ENCODE measurements at places on chromosomes 16 and 17. TPM values are rescaled to one million over a fixed set of nuclear protein-coding genes. Genes with fewer than 3 reads are reported as not detected.

The ADAD2 gene
- total RNA-seq: not detected

The DNAAF8 gene
- total RNA-seq: 0.39 TPM

The PYDC1 gene
- total RNA-seq: not detected

- no peak for DNase-seq
Observed at GRCh38 chr16:87311387-87311786, 5.8 kb downstream of the C16orf95 start.

The DNASE1L2 gene
- 4.1 TPM for total RNA-seq

The C16orf92 gene
- total RNA-seq: not detected

The AGRP gene
- not detected for total RNA-seq

The PRR11 gene
- 91.9 TPM for total RNA-seq

The WNT9B gene
- total RNA-seq: not detected

DNA sequence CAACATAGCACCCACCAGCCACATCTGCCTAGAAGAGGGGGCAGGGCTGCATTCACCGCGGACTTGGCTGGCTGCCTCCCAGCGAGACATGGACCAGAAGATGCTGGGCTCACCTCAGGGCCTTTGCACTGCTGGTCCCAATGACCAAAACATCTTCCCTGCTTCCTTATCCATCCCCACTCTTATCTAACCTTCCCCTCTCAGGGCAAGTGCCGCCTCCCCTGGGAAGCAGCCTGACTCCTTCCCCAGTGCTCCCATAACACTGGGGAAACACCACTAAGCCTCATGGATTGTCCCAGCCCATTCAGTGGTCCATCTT is 5.7 kb downstream of the TMC6 start:
- no peak for DNase-seq

- no peak for DNase-seq
Observed at GRCh38 chr17:78344666-78345065, 15.2 kb downstream of the SOCS3 start.

The ABCA8 gene
- total RNA-seq: not detected

The KRTAP4-3 gene
- total RNA-seq: not detected
